ENCODE measurements at places on chromosomes 5 and 9.

DNA sequence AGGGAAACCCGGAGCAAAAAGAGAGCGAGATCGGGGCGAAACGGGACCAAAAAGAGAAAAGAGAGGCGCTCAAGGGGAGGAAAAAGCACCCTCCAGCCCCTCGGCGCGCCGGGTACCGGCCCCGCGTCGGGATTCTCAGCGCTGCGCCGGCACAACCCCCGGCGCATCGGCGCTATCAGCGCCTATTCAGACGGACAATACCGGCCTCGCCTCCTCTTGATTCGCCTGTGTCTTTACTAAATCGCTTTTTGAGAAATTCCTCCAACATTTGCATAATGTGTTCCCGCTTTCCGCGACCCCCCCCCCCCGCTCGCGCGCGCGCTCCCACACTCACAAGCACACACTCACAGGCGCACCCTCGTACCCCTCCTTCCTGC is 578 bp downstream of the LHX6 start:
- DNase-seq: peak; percentile 34

DNA sequence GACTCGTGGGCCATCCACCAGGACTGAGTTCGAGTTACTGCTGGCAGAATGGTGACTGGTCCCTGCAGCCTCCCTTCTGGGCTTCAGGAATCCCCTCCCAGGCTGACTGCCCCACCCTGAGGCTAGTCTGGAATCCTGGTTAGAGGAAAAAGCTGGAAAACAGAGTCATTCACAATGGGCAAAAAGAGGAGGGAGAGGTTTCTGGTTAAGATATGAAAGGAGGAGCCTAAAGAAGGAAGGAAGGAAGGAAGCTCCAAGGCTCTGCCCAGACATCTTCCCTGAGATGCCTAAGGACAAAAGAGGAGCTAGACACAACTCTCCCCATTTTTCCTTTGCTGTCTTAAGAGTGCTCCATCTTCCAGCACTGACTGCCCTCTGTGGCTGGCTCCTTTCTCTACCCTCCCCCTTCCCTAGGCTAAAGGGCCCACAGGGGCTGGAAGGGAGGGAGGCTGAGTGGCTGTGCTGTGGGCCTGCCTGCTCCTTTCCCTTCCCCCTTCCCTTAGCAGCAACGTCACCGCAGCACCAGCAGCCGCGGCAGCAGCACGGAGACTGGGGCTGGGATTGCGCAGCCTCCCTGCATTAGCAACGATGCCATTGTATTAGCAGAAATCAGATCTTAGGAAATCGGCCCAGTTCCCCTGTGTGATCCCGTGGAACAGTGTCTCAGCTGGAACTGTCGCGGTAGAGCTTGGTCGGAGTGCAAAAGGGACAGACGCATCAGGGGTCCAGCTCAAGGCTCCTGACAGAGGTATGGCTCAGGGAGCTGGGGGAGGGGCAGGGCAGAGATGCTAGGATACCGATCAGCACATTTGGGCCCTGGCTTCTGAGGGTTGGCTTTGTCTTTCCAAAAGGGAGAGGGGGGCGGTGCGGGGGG is 48.7 kb downstream of the RUSC2 start:
- peak; percentile 69 for DNase-seq

DNA sequence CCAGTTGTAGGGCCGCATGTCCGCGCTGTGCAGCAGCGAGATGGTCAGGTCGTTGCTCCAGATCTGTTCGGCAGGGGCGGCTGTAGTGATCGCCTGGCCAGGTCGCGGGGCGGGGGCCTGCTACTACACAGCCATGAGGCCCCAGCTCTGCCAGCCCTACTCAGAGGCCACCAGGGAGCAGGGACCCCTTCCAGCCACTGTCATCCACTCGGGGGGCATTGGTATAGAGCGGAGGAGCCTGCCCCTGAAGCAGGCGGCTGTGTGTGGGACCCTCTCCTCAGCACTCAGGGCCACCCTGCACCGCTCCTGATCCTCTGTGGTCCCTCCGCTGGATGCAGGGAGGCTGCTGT is 1.7 kb downstream of the FBXW5 start:
- DNase-seq: no peak

- no peak for DNase-seq
These were observed 81.1 kb downstream of the JAKMIP2 start for GRCh38 chr5:147701468-147701867.

DNA sequence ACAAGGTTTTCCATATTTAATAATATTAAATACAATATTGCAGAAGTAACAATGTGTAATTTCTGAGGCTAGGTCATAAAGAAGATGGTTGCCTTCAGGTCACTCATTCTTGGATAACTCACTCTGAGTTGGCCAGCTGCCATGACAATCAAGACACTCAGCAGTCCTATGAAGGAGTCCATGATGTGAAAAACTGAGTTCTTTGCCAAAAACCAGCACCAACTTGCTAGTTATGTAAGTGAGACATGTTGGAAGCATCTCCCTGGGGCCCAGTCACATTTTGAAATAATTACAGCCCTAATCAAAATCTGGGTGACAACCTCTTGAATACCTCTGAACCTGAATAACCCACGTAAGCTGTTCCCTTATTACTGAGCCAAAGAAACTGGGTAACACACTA is 453.2 kb downstream of the CDH18 start:
- DNase-seq: no peak

DNA sequence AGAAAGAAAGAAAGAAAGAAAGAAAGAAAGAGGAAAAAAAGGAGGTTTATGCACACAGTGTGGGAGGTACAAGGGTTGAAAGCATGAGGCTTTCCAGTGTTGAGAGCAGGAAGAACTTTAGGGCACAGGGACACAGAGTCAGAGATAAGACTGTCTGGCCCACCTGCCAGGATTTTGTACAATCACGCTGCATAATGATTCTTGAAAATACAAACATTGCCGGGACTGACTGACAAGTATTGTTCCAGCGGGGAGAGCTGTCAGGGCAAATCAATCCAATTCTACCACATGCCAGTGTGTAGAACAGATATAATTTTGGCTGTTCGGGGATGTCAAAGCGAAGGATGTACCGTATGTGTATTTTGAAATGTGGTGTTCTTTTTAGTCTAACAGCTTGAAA is 254.7 kb downstream of the NTRK2 start:
- no peak for DNase-seq

GRCh38 chr5:76269932-76270610 is 133.0 kb upstream of the IQGAP2 start:
- no peak for DNase-seq

GRCh38 chr9:35464141-35465025 is 25.5 kb upstream of the RUSC2 start:
- DNase-seq: no peak

GRCh38 chr9:119881898-119882297 is 512.7 kb upstream of the BRINP1 start:
- no peak for DNase-seq

DNA sequence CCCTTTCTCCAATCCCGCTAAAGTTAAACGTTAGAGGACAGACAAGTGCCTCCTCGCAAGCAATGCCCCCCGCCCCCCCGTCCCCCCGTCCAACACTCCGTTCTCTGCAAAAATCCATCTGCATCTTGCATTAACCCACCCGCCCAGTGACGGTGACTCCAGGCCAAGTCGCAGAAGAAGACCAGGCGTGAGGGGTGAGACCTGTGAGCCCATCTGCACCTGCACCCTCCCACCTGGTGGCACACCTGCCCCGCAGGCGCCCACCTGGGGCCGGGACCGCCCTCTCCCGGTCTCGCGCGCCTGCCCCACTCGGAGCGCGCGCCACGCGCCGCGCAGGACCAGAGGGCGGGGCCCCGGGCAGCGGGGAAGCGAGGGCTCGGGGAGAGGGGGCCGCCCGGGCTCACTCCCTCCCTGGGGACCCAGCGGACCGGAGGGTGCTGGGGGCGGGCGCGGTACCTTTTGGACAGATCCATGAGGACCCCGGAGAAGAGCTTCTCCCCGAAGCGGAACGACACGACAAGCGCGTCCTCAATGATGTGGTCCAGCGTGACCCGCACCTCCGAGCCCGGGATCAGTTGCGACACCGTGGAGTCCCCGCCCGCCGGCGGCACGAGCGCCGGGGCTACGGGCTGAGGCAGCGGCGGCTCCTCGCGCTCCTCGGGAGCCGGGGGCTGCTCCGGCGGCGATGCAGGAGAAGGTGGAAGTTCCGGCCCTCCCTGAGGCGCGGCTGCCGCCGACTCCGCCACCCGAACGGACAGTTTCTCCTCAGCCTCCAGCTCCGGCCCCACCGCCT is 705 bp downstream of the PWWP2A start:
- DNase-seq: peak; percentile 26

- peak; percentile 5 for DNase-seq
These were observed 24.5 kb downstream of the LECT2 start for GRCh38 chr5:135930029-135930948.

DNA sequence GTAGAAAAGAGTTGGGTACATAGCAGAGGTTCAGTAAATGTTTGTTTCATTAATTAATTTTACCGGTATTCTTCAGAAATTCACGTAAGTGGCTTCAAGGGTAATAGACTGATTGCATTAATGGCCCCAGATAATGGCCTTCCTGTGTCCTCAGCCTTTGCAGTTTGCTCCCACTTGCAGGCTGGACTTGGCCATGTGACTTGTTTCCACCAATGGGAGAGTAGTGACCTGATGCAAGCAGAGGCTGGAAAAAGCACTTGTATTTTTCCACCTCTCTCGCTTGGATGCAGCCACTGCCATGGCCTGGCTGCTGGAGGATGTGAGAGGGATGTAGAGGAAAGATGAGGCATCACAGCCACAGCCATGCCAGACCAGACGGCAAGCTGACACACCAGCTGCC is 480.9 kb downstream of the CDK5RAP2 start:
- no peak for DNase-seq

GRCh38 chr5:112059579-112060135 is 302.7 kb upstream of the NREP start:
- DNase-seq: no peak

DNA sequence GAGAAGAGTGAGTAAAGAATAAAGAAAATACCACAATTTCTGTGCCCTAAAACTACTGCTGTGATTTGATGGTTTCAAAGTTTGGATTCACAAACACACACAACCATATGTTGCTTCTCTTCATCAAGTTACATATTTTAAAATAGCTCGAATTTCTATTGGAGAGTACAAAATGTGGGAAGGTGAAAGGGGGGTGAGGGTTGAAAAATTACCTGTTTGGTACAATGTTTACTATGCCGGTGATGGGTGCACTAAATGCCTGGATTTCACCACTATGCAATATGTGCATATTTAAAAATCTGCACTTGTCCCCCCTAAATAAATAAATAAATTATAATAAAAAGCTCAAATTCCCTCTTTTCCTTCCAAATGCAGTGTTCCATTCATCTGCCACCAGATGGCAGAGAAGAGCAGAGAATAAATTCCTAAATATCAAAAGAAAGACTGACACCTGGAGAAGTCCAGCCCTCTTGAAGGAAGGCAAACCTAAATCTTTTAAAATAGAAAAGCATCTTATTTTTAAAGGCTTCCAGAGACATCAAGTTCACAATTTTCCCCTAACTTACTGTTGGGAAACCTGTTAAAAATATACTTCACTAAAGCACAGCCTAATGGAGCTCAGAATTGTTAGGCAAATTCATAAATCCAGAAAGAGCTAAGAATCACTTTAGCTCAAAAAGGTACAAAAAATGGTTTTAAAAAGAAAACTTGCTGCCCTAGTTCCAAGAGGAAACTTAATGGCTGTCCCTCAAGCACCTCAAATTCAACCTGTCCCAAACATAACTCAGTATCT is 24.8 kb upstream of the HNRNPA0 start:
- peak; percentile 16 for DNase-seq

- DNase-seq: peak; percentile 22
These were observed 74.9 kb downstream of the GTF3C4 start for GRCh38 chr9:132744881-132745755.

- no peak for DNase-seq
These were observed 302.2 kb downstream of the ZNF608 start for GRCh38 chr5:124444147-124444775.

GRCh38 chr5:68734781-68735180 is 359.0 kb upstream of the SLC30A5 start:
- DNase-seq: no peak

DNA sequence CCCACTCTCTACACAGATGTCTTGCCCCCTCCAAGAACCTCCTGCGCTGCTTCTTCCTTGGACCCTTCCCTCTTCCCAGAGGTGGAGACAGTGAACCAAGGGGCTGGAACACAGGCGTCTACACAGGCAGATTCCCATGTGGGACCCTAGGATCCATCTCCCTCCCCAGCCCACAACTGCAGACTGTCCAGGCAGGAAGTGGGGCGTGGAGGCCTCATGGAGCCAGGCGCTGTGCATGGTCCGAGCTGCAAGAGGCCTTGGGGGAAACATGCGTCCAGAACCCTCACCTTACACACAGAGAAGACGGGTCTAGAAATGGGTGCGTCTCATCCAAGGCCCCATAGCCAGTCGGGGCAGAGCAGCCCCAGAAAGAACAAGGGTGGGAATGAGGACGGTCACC is 117.5 kb downstream of the VAV2 start:
- no peak for DNase-seq

DNA sequence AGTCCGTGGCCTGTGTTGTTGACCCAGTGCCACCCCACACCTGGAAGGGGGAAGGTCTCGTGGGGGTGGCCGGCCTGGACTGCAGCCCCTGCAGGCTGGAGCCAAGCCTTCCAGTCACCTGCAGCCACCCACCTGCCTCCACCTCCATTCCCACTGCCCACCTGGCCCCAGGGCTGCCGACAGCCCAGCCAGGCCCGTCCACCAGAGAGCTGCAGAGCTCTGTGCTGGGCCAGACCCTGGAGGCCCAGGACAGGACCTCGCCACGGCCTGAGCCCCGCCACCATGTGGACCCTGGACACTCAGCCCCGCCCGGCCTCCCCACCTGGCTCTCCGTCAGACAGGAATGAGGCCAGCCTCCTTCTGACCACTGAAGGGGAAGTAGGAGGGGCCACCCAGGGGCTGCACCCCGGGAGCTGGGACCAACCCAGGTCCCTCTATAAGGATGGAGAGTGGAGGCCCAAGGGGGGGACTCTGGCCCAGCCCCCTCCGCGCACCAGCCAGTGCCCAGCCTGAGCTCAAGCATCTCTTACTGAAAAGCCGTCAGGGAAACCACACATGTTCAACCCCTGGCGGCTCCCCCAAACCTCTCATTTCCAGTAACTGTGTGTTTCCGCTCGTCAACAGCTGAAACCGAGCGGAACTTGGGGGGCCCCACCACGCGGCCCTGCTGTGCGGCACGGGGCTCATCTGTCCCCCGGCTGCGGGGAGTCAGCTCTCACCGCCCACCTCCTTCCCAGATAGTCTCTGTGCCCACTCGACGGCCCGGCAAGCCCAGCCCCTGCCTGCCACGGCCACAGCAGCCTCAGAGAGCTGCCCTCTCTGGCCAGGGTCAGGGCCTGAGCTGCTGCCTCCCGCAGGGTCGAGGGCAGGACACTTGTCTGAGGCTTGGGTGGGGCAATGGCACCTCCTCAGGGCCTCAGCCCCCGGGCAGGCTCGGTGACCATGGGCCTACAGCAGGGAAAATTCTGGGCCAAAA is 12.8 kb downstream of the NOTCH1 start:
- no peak for DNase-seq
